ENCODE measurements at places on chromosomes 1 and 21.

GRCh38 chr1:15808955-15809354 lies 1.5 kb upstream of the UQCRHL start:
- no peak for DNase-seq

DNA sequence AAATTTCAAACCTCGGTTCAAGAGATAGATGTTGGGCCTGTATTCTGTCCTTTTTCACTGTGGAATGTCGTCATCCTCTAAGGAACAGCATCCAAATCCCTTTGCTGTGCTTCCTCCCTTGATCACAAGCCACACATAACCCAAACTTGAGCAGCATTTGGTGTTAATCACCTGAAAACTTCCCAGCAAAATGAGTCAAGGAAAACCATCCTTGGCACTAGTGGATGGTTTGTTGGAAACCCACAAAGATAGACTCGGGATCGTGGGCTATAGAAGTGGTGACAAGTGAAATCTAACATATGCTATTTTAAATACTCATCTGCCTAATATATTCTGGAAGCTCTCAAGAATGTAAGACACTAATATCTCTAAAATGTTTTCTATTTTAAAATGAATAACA lies 459.1 kb downstream of the SETD4 start:
- DNase-seq: no peak

GRCh38 chr1:40539338-40539737 lies 7.9 kb downstream of the ZNF684 start:
- DNase-seq: no peak

DNA sequence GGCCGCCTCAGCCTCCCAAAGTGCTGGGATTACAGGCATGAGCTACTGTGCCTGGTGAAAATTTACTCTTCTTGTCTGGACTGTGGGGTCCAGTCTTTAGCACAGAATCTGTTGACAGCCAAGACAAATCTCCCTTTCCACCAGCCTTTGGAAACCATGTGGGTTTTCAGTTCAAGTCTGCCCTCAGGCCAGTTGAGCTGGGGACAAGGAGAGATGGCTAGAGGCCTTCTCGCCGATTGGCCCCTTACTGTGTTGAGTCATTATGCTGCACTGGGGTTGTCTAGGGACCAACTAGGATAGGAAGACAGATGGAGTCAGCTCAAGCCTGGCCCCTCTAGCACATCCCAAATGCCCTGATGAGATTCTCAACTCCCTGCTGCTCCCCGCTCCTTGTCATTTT lies 8.6 kb upstream of the NKAIN1 start:
- no peak for DNase-seq

GRCh38 chr1:14791654-14792053 lies 193.2 kb downstream of the KAZN start:
- DNase-seq: no peak

DNA sequence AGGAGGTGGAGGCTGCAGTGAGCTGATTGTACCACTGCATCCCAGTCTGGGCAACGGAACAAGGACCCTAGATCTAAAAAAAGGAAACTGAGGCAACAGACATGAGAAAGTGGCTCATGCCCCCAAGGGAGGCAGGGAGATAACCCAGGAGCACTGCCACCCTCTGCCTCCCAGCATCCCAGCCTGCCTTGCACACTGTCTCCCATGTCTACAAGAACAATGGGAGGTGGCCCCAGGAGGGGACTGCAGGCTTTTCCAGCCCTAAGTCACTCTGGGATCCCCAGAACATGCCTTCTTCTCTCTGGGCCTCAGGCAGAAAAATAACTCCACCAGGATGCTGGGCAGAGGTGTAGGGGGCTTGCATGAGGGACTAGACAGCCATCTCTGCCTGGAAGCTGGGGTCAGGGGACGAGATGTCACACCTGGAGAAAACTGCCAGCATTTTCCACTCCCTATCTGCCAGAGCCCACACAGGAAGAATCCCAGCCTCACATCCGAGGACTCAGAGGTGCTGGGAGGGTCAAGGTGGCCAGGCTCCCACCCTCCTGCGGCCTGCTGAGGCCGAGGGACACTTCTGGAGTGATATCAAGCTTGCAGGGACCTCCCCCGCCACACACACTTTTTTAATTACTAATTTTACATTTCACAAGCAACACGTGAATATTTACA lies 21.4 kb downstream of the RUNX3 start:
- DNase-seq: no peak

GRCh38 chr1:41735631-41736260 lies 183.0 kb downstream of the HIVEP3 start:
- no peak for DNase-seq

DNA sequence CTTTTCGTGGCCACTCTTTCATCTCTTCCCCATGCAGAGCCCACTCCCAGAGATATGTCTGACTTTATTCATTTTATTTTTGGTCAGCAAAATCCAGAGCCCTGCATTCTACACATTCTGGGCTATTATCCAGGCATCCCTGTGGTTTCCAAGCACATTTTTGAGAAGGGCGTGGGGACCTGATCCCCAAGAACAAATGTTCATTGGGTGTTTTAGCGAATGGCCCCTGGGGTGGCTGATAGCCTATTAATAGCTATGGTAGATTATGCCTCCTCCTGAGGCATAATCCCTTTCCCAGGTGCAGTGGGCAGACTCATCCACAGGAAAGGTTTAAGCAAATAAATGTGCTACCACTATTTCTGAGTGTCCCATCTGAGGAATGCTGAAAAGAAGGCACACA lies 511.8 kb upstream of the USP24 start:
- no peak for DNase-seq

DNA sequence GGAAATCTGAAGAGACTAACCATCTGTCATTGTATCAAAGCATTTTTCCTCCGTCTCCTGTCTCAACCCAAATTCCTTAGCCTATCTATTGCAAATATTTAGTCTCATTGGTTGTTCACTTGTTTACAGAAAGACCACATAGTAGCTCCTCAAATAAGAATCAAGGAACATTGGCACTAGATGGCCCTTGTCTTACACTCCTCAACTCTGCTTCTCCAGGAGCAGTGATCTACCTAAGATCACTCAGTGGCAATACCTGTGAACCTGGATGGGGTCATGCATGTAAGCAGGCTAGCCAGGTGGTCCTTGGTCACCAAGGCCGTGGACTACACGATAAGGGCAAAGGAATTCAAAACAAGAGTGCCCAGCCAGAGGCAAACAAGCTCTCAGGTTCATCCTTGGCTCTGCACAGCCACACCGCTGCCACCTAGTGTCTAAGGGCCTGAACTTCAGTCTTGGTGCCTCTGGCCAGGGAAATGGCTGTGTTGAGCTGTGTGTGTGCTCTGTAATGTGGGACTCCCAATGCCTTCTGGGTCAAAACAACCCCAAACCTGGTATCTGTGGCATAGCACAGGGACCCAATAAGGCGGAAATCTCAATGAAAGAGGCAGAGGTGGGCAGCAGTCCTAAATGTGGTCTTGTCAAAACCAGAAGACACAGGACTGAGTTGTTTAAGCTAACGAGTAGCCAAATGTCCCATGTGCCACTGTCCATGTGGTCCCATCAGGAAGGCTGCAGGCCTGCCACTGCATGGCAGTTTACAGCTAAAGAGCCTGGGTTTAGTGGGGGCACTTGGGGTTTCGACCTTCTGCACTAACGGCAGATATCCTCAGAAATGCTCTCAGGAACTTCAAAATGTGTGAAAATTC lies 54.5 kb downstream of the GPR161 start:
- peak; percentile 50 for DNase-seq

DNA sequence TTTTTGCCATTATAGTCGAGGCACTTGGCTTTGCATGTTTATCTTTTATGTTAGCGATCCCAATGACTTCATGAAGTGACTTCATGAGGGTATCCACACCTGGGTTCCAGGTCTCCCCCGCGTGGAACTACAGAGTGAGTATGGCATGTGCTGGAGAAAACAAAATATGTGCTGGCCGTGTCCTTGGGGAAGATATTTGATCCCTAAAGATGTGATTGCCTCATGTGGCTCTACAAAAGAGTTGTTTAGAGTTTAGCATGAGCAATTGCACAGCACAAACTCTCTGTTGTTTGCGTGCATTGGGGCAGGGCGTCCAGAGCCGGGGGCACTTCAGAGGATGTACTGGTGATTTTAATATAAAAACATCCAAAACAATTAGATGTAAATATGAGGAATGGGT lies 4.8 kb downstream of the IL10RB start:
- DNase-seq: no peak

DNA sequence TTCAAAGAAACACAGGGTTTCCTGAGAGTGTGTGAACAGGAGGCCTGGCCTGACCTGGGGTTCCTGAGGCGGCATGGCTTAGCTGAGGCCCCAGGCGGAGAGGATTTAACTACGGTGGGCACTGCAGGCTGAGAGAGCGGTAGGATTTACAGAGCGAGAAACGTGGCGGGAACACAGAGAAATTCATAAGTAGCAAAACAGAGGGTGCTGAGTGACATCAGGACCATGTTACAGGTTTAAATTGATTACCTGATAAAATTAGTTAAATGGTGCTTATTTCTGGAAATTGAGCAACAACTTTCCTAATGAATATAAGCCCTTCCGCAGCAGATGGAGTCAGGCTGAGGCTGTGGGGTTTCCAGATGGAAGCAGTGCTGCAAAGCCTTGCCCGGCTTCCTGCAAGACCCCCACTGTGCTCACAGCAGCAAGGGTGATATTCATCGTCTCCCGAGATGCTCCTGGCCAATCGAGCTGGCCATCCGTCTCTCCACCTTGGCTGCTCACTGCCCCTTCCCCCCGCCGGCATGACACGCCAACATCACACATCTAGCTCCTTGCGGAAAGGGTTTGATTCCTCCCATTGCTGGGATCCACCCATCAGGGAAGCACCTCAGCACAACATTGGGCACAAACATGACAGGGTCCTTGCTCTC lies 69.4 kb upstream of the MORC3 start:
- no peak for DNase-seq

- no peak for DNase-seq
Measured at GRCh38 chr1:192784397-192784796, 24.4 kb upstream of the RGS2 start.

DNA sequence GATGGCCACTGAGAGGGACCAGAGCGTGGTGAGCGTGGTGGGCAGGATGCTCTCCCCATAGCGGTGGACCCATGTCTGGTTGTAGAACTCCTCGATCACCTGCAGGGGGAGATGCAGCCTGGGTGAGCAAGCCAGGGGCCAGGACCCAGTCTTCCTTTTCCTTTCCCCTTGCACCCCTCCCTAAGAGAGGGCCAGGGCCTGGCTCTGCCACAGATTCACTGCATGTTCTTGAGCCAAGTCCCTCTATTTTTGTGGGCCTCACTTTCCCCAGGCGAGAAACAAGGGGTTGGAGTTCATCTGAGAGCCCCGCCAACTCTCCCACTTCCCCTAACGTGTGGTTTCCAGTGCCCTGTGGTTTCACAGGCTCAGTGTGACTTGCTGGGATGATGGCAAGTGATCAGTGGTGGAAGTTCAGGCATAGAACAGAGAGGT lies 27.5 kb downstream of the SLC2A1 start:
- peak; percentile 63 for DNase-seq

GRCh38 chr21:45202889-45203288 lies 84.8 kb downstream of the POFUT2 start:
- no peak for DNase-seq

- peak; percentile 29 for DNase-seq
Measured at GRCh38 chr1:245156736-245157505, 2.1 kb downstream of the KIF26B start.

DNA sequence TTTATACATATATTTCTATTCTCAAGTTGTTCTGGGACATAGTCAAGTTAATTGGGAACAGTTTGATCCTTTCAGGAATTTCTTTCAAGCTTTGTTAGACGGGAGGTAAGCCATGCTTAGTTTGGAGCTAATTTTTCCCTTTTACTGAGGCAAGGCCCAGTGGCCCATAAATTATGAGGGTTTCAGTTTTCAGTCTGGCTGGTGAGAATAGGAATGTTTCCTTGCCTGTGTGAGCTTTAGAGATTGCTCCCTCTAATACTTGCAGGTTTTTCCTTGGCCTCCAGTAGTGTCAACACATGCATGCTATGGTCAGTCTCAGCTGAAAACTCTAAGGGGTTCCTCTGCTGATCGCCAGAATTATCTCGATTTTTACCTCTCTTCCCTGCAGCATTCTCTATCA lies 14.1 kb upstream of the PHGDH start:
- DNase-seq: no peak

DNA sequence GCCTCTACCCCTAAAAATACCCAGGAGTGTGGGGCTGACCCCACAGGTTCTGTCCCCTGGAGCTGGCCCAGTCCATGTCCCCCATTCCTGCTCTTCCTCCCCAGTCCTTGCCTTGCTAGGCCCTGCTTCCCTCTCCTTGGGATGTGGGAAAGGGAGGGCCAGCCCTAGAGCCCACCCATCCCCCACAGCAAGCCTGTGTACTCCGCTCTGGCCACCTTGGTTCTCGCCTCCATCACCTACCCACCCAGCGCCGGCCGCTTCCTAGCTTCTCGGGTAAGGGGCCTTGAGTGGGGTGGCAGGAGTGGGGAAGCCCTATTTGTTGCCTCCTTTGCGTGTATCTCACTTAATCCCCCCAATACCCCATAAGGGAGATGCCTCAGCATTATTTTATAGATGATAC lies 6.7 kb downstream of the CLCNKB start:
- DNase-seq: no peak

GRCh38 chr1:101025283-101025656 lies 314 bp downstream of the DPH5 start:
- DNase-seq: no peak

DNA sequence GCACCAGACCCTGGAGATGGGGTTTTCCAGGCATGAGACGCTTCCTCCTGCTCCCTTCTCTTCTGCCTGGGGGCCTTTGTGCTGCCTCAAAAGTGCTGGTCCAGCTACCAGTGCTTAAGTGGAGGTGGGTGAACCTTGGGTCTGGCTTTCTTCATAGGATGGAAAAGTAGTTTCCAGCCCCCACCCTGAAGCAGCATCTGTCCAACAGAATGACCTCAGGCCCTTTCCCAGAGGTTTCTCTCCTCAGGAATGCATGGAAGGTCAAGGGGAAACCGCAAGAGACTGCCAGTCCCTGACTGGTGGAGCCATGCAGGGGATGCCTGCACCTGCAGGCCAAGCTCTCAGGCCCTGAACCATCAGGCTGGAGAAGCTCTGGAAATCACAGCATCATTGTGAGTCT lies 63.8 kb downstream of the HMGB4 start:
- no peak for DNase-seq

DNA sequence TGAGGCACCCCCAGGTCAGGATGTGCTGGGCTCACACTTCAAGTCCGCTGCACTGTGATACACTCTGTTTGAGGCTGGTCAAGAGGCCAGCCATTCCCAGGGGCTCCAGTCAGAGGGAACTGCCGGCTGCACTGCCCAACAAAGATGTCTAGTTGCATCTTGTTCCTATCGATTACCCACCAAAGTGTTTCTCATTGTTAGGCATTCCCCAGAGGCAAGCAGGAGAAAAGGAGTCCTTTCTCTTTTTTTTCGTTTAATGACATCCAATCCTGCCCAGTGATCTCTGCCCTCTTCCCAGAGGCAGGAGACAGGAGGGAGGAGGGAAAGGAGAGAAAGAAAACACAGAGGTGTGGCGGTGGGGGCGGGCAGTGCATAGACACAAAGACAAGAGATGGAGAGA lies 150.4 kb downstream of the OMA1 start:
- DNase-seq: no peak

- DNase-seq: no peak
Measured at GRCh38 chr21:46641656-46642055, 6.2 kb downstream of the PRMT2 start.

Measured in stimulated activated naive B cell treated with anti-CD40 and anti-IgM and Interleukin-4, amounts not matched to agents 10 μg/mL and 1 μg/mL and 100 μg/mL, for 72 hours (primary cell).